Bone marrow (tissue), 2 donors: ENCODE measurements at places on chromosomes 6 and 20.

GRCh38 chr6:134115715-134116074, 63.3 kb upstream of the SLC2A12 start:
- no peak for DNase-seq

DNA sequence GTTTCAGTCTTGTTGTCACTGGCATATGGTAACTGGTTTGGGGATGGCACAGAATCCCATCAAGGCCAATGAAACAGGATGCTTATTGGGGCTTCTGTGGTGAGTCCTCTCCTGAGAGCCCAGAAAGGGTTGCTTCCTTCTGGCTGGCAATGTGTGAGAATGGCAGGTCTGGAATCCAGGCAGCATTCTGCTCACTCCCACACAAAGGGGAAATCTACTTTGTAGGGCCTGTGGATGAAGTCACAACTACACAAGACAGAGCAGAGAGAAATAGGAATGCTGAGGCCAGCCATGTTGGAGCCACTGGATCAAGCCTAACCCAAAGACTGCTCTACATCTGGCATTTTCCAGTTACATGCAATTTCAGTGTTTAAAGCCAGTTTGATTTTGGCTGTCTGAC, 15.7 kb downstream of the PLAGL2 start:
- no peak for DNase-seq

DNA sequence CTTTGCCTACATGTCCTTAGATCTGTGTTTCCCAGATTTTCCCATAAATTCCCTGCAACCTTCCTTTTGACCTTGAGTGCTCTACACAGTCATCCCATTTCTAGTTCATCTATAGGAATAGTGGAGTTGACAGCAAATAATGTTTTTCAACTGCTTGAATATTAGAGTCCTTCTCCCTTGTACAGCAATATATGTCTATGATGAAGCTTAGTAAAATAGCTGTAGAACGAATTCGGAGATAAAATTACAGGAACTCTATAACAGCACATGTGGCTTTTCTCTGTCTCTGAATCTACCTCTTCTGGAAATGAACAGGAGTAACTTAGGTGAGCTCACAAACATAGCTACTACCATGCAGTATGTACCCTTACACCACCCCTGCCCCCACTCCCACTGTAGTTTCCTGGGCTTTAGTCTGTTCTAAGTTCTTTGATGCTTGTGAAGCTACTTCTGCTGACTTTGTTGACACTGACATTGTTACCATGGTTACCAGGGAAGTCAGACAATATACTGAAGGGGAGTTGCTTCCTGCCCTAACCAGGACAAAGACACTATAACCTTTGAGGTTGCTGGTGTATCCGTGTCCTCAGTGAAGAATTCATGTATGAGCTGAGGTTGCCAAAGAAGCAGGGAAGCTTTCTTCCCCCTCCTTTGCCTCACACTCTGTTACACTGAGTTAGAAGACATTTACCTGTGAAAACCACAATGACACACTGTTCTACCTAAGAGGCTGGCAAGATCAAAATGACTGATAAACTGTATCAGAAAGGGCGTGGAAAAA, 35.8 kb upstream of the SHLD1 start:
- no peak for DNase-seq

DNA sequence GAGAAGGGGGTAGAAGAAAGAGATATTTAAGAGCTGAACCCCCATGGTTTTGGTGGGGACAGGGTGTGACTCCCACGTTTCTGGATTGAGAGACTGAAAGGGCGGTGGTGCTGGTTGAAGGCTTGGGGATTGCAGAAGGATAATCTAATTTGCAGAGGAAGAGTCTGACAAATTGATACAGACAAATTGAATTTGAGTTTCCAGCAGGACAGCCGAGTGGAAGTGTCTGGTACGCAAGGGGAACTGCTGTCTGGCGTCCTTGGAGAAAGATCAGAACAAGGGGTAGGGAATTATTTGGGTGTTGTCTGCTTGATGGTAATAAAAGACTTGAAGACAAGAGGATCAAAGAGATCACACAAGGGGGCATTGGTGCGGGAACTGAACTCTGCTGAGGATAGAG, 40.5 kb upstream of the MDGA1 start:
- no peak for DNase-seq

GRCh38 chr20:37377346-37378081, 31.6 kb downstream of the SRC start:
- DNase-seq, result no peak

DNA sequence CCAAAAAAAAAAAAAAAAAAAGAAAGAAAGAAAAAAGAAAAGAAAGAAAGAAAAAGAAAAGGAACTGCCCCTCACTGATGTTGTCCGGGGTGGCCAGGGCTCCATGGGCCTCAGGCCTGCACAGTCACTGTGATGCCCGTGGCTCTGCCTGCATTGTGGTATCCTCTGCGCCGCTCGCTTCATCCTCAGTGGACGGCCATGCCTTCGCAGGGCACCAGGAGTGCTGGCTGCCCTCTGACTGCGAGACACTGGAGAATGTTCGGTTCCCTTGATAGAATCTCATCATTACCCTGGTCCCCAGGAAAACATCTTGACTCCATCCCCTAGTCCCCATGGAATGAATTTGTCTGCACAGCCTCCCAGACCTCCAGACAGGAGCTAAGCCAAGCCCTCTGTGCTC, 61.7 kb downstream of the TMEM242 start:
- DNase-seq, result no peak

DNA sequence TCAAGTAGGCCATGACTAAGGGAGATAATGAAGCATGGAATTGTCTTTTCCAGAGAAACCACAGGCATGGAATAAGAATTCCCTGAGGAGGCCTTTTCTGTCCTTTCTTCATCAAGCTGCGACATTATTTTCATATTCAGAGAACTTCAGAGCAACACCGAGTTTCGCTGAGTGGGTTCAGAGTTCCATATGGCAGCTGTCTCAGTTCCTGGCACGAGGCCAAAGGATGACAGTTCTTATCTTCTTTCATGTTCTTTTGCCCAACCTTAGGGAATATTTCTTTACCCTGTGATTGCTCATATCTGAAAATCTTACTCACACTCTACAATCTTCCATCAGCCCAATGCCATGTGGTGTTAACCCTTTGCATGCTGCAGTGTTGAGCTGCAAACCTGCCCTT, 135.3 kb upstream of the BMP2 start:
- no peak for DNase-seq

GRCh38 chr20:49973981-49974380, 8.8 kb upstream of the SNAI1 start:
- DNase-seq, result no peak

GRCh38 chr6:134132494-134133141, 80.2 kb upstream of the SLC2A12 start:
- DNase-seq, result no peak

GRCh38 chr20:16205507-16205906, 367.7 kb downstream of the KIF16B start:
- DNase-seq, result no peak

DNA sequence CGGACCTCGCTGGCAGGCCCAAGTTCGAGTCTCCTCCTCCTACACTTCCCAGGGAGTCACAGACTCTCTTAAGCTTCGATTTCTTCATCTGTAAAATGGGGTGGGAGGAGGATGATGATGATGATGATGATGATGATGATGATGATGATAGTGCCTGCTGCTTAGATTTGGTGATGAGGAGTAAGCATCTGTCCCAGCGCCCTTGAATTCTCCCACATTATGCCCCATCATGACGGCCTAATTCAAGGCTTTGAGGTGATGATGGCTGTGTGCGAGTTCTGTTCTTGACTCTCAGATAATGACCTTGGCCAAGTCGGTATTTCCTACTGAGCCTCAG, 487 bp upstream of the KIAA1755 start:
- DNase-seq, result no peak

DNA sequence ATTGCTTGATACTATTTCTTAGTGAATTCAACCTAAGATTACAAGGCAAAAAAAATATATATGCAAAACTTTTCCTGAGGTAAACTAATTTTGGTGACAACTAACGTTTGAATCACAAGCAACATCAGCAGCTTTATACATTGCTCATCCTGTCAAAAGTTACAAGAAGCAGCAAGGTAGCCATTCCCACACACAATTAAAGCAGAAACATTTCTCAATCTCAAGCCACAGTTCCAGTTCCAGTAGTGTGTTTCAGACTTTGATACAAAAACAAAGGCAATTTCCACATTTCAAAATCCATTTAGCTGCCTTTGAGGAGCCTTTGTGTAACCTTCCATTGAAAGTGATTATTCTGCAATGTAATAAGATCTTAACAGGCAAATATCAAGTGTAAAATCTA, 191.0 kb downstream of the WDR27 start:
- DNase-seq, result no peak

DNA sequence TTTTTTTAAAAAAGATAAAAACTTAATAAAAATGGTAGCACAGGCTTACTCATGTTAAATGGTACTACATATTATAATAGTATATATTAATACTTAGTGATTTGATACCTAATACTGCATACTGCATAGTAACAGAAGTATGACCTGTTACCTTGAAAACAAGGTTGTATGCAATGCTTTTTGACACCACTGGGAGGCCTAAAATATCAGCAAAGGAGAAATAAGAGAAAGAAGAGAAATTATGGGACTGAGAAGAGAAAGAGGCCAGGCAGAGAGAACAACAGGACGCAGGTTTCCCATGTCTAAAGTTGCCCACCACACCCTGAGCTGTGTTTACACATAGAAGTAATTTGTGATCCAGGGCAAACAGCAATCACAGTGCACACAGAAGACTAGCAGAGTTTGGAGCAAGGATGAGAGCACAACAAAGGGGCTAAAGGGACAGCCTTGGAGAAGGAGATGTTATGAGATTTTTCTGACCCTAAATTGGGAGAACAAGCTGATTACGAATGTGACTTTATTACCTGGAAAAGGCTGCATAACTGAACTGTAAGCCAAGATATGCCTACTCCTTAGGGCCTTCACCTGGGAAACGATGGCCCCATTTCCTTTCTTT, 73.2 kb downstream of the ROS1 start:
- DNase-seq, result no peak

GRCh38 chr6:30942338-30943060, 1.7 kb downstream of the MUCL3 start:
- DNase-seq, result no peak

GRCh38 chr6:28884423-28885131, 39.2 kb downstream of the TRIM27 start:
- DNase-seq, result peak; percentile 68

- no peak for DNase-seq
These were observed 491.4 kb downstream of the CBLN4 start for GRCh38 chr20:55513954-55514353.

GRCh38 chr6:44275749-44276648, 5.7 kb downstream of the TMEM151B start:
- no peak for DNase-seq

DNA sequence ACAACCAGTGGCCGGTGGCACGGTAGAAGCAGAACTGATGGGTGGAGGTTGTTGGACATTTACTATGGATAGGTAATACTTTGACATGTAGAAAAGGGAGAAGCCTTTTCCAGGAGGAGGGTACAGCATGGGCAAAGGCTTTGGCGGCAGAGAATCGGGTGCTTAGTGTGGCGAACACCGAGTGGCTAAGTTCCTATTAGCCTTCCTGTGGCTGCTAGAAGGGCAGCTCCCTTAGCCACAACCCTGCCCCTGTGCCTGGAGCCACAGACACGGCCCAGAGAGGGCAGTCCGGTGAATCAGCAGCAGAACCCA, 37.9 kb upstream of the TGM2 start:
- DNase-seq, result no peak

GRCh38 chr6:150573041-150573681, 26.5 kb upstream of the PLEKHG1 start:
- DNase-seq, result no peak

DNA sequence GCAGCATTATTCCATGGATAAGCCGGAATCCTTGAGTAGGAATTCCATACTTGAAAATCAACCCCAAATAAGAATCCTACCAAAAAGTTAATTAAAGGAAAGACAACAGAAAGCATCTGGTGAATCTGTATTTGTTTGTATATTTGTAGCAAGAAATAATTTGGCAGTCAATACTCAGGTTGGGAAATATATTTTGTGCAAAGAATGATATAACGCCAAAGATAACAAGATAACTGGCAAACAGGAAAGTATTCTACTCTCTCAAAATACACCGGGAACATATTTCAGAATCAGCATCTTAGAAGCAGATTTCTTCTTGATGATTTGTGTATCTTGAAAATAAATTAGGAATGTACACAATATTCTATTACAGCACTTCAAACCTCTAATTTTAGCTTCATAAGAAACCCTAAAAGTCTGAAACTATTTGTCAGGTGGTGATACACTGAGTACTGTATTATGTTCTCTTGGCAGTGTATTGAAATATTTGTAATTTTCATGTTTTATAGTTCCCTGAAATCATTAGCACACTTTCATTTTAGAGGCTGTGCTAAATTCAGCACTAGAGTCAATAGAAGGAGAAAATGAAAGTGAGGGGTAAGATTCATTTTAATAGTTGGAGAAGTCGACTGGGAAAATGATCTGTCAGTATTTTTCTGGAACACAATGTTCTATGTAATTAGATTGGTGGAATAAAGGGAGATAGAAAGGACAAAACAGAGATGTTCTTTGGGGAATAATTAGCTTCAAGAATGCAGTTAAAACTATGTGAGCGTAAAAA, 879.7 kb upstream of the GJE1 start:
- DNase-seq, result no peak

- DNase-seq, result no peak
These were observed 26.1 kb upstream of the HLA-E start for GRCh38 chr6:30463242-30463641.

GRCh38 chr6:63346217-63346835, 26.5 kb upstream of the LGSN start:
- DNase-seq, result no peak

DNA sequence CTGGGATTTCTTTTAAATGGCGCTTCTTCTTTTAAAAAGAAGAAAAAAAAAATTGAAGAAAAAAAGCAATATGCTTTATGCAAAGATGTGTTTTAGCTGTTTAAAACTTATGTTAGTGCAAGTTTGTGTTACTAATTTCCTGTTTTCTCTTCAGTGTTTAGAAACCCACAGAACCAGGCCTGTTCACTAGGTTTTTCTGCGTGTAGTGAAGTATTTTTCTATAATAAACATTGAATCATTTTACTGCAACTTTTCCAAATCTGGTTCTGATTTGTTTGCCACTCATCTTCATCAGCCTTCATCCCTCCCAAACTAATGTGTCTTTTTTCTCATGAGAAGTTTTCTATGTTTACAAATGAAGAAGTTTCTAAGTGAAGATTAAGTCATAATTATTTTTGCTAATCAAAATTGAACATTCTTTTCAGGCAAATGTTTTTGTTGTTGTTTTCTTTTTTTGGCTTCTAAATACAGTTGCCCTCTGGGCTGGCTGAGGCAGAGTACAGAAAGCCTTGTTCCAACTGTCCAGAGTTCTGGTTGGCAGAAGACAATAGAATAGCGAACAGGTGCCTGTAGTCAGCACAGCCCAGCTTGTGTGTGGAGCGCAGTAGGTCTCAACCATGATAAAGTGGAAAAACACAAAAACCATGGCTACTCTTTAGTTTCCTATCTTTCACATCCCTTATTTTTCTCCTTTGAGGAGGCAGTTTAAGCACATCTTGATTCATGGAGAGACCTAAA, 14.5 kb downstream of the ZNF76 start:
- no peak for DNase-seq

DNA sequence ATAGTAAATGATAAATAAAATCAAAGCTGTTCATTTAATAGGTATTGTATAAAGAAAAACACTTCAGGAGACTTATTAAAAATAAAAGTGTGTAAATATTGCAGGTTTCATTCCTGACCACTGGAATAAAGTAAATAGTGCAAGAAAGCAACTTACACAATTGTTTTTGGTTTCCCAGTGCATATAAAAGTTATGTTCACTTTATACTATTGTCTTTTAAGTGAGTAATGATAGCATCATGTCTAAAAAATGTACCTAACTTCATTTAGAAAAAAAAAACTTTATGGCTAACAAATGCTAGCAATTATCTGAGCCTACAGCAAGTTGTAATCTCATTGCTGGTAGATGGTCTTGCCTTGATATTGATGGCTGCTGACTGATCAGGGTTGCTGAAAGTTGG, 726.6 kb upstream of the POU3F2 start:
- no peak for DNase-seq
